ENCODE measurements at places on chromosomes 4 and X.
A peak's percentile ranks its signal among the peaks of the same experiment; 100 is the strongest.

DNA sequence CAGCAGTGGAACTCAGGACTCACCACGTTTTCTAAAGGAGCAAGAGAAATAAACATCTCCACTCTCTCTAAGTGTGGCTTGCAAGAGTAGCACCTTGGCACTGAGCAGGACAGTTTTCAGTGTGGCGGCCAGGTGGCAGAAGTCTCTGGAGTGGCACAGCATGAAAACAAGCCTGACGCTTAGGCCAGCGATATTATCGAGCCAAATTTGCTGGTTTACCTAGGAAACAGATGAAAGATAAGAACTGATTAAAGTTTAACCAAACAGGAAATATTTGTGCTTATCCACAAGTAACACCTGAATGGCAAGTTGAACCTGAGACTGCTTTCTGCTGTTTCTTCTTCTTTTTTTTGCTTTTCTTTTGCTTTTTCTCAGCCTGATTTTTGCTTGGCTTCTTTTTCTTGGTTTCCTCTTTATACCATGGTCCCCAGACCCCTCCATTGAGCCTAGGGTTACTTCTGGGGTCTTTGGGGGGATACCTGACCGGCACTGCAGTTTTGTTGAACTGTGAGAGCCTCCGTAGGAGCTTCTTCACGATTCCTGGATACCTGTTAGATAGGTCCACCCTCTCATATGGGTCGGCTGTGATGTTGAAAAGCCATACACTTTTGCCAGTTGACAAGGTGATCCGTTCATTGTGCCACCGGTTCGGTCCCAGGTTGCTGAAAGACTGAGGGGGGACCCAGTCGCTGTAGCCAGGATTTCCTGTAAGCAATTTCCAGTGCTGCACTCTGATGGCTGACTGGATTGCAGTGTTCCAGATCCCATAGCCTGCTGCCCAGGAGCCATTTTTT is 77.3 kb downstream of the ARSJ start:
- peak; percentile 37 for DNase-seq

DNA sequence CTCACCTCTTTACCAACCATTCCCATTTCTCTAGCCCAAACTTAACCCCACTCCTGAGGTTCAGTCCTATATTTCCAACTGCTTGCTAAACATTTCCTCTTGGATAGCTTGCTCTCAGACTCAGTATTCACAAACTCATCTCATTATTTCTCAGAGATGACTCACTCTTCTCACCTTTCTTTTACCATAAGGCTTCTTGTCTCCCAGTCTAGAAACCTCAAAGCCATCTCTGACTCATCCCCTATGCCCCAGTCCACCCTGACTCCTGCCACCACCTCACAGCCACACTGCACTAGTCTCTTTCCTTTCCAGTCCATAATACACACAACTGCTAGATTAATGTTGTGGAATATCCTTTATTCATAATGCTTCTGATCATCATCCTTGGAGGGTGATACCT is 4.8 kb downstream of the FRMPD3 start:
- peak; percentile 34 for DNase-seq

- peak; percentile 67 for DNase-seq
Measured at GRCh38 chrX:12974796-12975669, at the start of gene TMSB4X. Gene TMSB4X, plus strand, starts transcription at chrX:12975110.

DNA sequence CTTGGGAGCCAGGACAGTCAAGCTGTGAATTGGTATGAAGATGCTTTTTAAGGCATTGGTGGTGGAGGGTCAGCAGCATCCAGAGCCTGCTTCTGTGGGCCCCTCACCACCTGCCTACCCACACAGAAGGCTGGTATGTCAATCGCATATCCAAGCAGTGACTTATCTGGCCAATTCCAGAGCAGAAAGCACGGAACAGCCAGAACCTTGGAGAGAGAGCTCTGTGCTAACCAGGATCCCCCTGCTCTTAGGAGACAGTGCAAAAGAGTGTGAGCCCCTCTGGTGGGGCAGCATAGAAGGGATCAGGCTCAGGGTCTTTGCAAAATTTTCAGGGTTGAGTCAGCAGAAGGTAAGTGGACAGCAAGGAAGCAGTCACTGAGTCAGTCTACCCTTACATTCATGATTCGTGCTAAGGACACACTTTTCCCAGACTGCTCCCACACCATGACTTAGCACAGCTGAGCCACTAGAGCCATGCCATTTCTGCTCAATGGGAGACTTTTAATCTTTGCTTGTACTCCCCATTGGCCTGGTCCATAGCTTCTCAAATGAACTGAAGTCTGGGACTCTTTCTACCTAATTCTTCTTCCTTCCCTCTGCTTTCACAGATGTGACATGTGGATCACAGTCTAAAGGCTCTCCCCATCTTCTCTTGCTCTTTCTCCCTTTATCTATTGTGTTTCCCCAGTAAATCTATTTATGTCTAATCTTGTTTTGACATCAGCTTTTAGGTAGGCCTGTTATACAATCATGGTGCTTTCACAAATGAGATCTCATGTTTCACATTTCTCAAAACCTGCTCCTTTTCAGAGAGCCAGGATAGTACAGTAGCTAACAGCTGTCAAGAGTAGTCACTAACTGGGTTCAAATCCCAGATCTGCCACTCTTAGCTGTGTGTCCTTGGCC is 20.0 kb downstream of the MORF4L2 start:
- DNase-seq = no peak

DNA sequence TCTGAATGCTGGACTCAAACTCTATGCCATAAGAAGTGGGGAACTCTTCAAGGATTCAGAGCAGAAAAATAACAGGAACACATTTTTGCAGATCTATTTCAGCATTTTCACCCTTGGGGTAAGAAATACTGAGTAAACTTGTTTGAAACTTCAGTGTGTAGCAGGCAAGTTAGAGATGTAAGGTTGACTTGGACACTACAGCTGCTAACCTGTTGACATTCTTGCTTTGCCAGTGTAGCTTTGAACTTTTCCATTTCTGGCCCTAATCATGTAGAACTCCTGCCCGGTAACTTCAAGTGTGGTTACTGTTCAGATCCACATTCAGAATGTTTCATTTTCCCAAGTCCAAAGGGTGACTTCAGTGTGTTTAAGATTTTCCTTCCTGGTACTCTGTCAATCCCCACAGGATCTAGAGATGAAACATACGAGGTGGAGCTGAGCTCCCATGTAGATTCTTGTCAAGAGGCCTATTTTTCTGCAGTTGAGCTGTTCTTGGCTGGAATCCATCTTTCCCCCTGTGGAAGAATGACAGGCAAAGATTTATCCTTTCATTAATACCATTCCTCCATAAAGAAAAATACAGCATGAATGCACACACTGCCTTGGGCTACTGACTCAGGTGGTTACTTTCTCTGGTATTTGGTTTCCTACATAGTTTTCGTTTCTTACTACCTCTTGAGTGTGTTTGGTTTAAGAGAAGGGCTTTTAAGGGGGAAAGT is 34.1 kb downstream of the FHDC1 start:
- DNase-seq = no peak

Measured in stimulated activated CD4-positive, alpha-beta T cell treated with anti-CD3 and anti-CD28 coated beads, Interleukin-2, amount 100 ng/mL, for 48 hours (primary cell).